ENCODE measurements at places on chromosomes 2 and 18.
A peak's percentile ranks its signal among the peaks of the same experiment; 100 is the strongest.

- DNase-seq: no peak
These were observed 47.6 kb upstream of the FAHD2A start for GRCh38 chr2:95354925-95355324.

GRCh38 chr2:121258051-121258450 is 27.0 kb downstream of the TFCP2L1 start:
- DNase-seq: no peak

- no peak for DNase-seq
These were observed 18.1 kb upstream of the RANBP2 start for GRCh38 chr2:108701208-108701607.

DNA sequence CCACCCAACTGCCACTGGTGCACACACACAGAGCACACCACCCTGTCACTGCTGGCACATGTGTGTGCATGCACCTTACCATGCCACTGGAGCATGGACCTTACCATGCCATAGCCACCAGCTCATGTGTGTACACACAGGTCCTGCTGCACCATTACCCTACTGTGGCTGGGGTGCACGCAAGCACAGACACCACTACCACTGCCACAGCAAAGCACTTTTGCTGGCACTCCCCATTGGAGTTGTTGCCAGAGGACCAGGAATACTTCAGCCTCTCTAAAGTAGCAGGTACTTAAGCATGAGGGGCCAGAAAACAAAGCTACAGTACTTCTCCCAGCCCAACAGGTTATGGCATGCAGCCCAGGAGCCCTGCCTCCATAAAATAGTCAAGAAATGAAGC is 404.8 kb downstream of the MBD2 start:
- no peak for DNase-seq

DNA sequence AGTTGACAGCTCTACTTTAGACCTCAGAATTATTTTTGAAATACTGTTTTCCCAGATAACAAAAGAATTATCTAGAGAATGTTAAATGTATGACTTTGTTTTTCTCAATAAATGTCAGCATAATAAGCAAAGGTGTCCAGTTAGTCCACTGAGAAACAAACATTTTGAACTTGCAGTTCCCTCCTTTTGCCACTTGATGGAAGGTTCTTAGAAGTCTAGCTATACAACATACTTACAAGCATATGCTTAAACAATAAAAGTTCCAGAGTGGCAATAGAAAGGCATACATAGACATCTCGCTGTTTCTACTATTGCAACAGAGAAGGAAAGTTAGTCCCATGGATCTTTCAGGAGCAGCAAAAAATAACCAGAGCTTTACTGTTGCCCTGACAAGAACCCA is 11.8 kb downstream of the NDUFA10 start:
- no peak for DNase-seq

DNA sequence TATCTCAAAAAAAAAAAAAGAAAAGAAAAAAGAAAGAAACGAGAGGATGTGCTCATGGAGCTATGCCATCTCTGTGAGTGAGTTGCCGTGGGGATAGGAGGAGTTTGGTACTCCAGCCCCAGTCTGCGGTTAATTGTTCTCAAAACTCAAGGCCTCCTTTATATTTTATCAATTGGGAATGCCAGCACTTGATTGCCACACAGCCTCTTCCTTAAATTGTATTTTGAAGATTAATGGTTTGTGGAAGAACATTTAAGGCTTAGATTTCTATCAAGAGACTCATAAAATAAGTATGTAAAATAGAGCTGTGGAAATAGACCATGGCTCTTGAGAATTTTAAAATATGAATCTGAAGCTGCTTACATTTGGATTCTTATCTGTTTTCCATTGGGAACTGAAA is 29.8 kb downstream of the KCNE4 start:
- no peak for DNase-seq

DNA sequence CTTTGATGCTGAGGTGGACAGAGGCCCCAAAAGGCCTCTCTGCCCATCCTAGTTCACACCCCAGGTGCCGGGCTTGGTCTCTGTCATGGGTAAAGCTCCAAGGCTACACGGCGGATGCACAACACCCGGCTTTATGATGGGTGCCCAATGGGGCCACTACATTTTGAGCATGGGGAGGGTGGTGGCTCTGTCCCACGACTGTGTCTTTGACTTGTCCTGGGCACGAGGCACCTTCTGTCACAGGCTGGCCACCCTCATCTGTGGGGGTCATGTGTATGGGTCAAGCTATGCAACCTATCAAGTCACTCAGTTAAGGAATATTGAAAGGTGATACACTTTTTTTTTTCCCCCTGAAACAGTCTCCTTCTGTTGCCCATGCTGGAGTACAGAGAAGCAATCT is 63.7 kb downstream of the EDAR start:
- DNase-seq: no peak

- DNase-seq: no peak
These were observed 1345.1 kb downstream of the SUCLG1 start for GRCh38 chr2:83113953-83114352.

GRCh38 chr2:39686456-39686855 is 20.7 kb downstream of the TMEM178A start:
- DNase-seq: no peak

GRCh38 chr2:167334146-167334742 is 446.0 kb downstream of the XIRP2 start:
- no peak for DNase-seq

- DNase-seq: no peak
These were observed 3.0 kb upstream of the DLX1 start for GRCh38 chr2:172082105-172082943.

GRCh38 chr2:176001281-176001915 is 669 bp downstream of the LNPK start:
- DNase-seq: peak; percentile 7

DNA sequence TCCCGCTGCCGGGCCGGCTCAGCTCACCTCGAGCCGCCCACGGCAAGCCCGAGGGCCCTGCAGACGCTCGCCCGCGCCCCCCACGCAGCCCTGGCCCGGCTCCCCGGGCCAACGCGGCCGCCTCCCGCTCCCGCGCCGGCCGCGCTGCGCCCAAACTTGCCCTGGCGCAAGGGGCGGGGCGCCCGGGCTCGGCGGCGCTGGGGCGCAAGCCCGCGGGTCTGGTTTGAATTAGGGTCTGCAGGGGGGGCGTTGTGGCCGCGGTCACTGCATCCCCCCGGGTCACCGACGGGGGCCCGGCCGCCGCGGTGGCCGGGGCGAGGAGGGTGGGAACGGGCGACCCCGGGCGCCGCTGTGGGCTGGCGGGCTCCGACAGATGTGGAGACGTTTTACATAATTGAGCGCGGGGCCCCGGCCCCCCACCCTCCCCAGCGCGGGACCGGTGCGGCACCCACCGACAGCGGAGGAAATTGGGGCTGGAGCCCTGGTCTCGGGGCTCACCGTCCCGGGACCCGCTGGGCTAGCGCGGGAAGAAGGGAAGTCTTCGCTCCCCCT is 690 bp downstream of the SDC1 start:
- no peak for DNase-seq

GRCh38 chr2:172052000-172052983 is 33.0 kb upstream of the DLX1 start:
- no peak for DNase-seq

DNA sequence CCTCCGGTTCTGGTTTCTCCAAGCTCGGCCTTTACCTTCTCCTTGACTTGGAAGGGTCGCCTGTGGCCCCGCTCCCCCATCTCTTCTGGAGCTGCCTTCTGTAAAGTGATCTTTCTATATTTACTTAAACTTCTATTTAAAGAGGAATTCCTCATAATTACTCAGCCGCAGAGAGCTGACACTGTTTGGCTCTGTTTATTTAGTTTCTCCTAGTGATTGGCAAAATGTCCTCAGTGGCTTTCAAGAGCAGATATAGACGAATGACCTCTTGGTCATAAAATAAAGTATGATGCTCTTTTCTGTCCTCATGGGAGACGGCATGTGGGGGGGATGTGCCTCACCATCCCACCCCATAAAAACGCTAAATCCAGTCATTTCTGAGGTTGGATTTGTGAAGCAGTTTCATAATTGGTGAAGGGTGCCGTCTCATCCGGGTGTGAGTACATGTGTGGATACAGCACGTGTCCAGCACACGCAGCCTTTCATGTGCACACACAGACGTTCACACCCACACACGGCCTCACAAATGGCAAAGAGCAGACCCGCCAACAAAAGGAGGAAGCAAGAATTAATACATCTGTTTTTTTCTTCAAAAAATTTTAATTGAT is 43.4 kb upstream of the SMAD7 start:
- DNase-seq: no peak

- DNase-seq: no peak
These were observed 33.4 kb upstream of the ABCA12 start for GRCh38 chr2:215171796-215172195.

Data from caudate nucleus (tissue), 63 donors.